ENCODE measurements at places on chromosomes 12 and 14.
A peak's percentile ranks its signal among the peaks of the same experiment; 100 is the strongest.

DNA sequence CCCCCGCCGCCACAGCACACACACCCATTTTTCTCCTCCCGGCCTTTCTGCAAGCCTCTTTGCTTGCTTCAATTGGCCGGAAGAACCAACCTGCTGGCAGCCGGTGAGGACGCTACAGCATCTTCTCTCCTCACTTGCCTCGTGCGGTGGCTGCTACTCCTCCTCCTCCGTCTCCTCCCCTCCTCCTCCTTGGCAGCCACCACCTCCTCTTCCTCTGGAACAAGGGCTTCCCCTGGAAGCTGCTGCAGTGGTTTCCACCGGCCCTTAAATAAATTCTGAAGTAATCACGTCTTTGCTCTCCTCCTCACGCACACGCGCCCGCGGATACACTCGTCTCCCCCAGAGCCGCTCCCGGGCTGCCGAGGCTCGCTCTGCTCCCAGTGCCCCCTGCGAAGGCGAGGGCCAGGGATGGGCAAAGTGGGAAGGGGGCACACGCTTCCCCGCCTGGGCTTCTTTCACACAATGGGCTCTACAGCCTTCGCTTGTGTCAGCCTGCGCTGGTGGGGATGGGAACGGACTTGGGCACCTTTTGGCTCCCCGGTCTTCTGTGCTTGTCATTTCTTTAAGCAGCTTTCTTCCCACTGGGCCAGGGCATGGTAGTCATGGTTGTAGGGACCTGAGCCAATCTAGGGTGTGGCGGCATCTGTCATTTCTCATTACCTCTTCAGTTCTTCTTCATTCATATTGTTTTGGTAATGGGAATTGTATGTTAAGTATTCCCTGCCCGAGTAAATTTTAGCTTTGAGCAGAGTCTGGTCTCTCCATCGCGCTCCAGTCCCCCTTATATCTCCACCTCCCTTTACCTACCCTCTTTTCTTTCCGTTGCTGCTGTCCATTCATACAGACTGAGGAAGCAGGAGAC, at the start of gene PPFIA2:
Gene PPFIA2, minus strand, starts transcription at position 161 of the 862 bp plus-strand sequence.
- DNase-seq, result no peak

DNA sequence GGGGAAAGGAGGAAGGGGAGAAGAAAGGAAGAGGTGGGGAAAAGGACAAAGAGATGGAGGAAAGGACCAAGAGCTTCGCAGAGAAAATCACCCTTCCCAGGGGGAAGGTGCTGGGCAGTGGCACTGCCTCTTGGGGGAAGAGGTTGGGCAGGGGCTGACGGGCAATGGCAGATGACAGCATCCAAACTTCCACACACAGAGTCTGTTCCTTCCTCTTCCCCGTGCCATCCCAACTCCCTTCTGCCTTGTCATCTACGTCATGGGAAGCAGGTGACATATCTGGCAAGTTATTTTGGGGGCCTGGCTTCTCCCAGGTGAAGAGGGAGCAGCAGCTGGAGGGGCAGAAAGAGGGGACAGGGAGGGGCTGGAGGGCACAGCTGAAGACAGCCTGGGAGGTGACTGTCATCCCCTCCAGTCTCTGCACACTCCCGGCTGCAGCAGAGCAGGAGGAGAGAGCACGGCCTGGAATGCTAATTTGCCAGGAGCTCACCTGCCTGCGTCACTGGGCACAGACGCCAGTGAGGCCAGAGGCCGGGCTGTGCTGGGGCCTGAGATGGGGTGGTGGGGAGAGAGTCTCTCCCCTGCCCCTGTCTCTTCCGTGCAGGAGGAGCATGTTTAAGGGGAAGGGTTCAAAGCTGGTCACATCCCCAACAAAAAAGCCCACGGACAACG, 43.9 kb upstream of the IQSEC3 start:
- DNase-seq, result no peak

DNA sequence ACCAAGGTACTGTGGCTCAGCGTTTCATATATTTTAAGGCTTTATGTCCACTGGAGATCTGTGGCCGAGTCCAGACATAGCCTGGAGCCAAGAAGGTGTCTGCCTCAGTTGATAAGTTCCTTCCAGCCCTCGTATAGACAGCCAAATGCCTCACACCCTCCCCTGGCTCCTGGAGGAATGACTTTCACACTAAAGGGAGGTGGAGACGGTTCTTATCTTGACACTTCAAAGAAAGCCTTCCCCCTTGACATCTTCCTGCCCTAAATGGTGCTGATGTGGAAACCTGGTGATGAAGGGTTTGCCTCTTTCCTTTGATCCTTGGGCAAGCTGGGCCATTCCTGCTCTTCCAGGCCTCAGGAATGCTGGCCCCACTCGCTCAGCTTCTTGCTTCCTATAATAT, 474.8 kb upstream of the TBX3 start:
- no peak for DNase-seq

- no peak for DNase-seq
Measured at GRCh38 chr12:55515696-55516095, 23.5 kb downstream of the OR6C68 start.

GRCh38 chr14:22544881-22545420, 44.1 kb downstream of the DAD1 start:
- DNase-seq, result no peak

DNA sequence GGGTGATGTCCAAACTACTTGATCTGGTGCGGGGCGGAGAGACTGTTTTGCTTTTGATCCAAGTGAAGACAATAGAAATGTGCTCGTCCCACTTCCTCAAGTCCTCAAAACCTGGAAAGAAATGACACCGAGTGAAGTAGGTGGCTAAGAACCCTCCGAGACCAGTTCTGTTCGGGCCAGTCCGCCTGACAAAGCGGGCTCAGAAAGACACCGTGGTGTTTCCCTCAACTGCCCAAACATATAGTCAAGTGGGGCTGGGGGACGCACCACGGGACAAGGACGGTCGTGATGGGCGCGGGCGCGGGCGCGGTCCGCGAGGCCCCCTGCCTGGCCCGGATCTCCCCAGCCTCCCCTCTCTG, 1.6 kb downstream of the PHLDA1 start:
- no peak for DNase-seq

DNA sequence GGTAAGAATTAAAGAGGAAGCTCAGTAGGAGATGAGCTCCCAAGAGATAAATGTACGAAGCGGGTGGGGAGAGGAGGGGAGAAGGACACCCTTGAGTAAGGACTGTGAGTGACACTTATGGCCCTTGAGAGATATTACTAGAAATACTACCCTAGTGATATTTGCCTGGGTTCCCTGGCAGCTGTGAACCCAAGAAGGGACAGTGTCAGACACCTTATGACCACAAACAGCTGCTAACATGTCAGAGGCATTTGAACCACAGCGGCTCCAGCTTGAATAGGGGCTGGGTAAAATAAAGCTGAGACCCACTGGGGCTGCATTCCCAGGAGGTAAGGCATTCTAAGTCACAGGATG, 19.6 kb upstream of the SLC6A12 start:
- DNase-seq, result no peak

GRCh38 chr12:89697296-89697695, 11.3 kb downstream of the ATP2B1 start:
- DNase-seq, result no peak

DNA sequence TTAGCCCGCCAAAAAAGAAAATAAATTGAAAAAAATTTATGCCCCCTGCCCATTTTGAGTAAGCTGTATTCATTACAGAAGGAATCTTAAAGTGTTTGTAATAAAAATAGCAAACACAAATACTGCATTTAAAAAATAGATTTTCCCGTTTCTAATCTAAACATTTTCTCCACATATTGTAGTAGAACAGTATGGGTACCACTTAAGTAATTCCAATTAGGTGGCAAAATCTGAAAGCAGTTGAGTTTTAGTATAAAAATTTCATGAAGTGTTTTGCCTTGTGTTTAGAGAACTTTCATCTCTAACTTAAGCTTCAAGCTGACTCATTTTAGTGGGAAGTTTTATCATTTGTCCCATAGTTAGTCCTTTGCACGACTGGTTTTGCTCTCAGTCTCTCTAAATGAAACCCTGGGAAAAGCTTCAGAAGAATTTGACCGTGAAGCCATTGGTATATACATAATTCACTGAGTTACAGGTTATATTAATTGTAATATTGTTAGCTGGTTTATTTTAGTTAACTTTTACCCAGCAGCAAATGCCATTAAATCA, 214.6 kb downstream of the ERC1 start:
- DNase-seq, result no peak

- DNase-seq, result peak; percentile 16
Measured at GRCh38 chr12:67649261-67649569, 670 bp downstream of the DYRK2 start.

GRCh38 chr12:101969-102878, 35.7 kb downstream of the IQSEC3 start:
- DNase-seq, result no peak

- peak; percentile 29 for DNase-seq
Measured at GRCh38 chr12:29552324-29552927, 54.9 kb upstream of the OVCH1 start.
